Nucleus accumbens (tissue), 56 donors: ENCODE measurements at places on chromosomes 2 and 18.

GRCh38 chr2:190458352-190459107 lies 50.4 kb downstream of the MFSD6 start:
- DNase-seq = no peak

DNA sequence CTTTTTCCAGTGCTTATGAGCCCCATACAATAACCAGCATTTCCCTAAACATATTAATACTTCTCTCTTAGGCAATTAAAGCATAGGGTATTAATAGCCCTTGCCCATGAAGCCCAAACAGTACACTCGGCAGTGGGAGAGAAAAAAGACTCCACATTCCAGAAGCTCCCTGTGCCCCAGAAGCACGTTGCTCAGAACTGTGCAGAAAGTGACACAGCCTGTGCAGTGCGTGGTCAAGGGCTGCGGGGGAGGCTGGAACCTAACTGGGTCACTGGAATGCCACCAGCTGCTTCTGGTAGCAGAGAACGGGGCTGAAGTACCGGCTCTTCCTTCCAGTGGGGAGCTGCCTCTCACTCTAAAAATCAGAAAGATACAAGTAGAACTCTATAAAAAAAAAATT lies 32.7 kb downstream of the EIPR1 start:
- no peak for DNase-seq

GRCh38 chr2:79223539-79223938 lies 64.0 kb upstream of the REG3A start:
- DNase-seq = no peak

- DNase-seq = no peak
Measured at GRCh38 chr18:32237049-32237448, 47.2 kb downstream of the MEP1B start.

GRCh38 chr2:98543214-98543613 lies 65.1 kb downstream of the COA5 start:
- DNase-seq = no peak

GRCh38 chr18:4356929-4357328 lies 98.2 kb downstream of the DLGAP1 start:
- no peak for DNase-seq

GRCh38 chr2:196220671-196221070 lies 49.3 kb upstream of the STK17B start:
- DNase-seq = no peak

DNA sequence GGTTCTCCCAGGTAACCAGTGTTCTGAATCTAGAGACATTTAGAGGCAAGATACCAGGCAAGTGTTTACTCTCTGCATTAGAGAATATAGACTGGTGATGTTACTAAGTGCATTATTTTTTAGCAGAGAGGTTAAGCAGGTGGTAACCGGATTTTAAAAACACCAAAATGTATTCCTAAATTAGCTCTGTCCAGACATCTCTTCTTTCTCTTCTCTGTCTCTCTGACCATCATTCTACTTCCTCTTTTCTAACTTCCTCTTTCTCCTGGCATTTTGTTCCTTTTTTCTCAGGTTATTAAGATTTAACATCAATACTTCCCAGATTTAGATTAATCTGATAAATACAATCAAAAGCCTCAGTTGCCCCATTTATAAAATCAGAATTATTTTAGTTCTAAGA lies 31.7 kb upstream of the DYNC1I2 start:
- DNase-seq = no peak

GRCh38 chr2:112630268-112630667 lies 15.5 kb upstream of the SLC20A1 start:
- DNase-seq = no peak

DNA sequence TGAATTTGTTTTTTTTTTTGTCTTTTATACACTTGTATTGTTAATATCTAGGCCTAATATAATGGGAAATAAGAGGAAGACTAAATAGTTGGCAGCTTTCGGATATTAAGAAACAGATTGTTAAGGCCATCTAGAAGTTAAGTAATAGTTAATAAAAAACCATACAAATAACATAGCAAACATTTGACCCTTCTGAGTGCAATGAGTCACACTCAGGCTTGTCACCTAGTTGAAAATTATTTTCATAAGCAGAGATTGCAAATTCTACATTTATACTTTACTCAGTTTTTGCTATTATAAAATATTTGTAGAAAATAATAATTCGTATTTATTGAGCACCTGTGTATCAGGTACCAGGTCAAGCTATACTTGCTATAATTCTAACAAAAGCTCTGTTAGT lies 2.4 kb downstream of the NUP35 start:
- DNase-seq = no peak

GRCh38 chr2:7377916-7378569 lies 460.8 kb downstream of the RNF144A start:
- DNase-seq = no peak

DNA sequence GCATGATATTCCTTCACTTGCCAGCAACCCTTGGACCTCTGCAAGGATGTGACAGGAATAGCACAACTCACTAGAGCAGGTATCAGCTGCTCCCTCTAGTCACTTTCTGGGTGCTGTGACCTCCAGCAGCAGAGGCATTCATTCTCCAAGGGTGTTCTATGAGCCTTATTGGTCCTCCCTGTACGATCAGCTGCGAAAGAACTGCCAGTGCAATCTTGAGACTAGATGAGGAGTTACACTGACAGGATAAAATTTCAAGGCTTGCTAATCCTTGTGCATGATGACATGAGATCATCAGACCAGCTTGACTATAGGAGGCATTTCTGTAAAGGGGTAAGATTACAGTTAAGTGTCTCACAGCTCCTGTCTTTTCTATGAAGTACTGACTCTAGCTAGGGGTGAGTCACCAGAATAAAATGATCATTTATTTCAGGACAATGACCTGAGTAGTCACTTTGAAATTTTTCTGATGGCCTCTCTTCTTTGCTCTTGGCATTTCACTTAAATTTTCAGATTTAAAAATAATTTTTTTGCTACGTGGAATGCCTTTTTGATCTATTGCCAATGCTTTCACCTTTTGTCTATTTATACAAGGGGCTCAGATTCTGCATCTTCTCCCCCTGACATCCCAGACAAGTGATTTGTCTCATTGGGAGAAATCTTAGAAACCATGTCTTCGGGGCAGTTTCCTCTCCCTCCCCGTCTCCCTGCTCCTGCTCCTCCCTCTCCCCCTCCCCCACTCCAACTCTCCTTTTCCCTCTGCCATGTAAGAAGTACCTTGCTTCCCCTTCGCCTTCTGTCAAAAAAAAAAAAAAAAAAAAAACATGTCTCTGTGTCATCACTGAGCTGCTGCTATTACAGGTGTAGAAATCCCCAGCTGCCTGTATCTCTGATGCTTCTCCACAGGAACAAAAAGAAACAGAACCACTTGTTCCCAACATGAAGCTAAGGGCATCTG lies 49.2 kb upstream of the FRZB start:
- DNase-seq = no peak

DNA sequence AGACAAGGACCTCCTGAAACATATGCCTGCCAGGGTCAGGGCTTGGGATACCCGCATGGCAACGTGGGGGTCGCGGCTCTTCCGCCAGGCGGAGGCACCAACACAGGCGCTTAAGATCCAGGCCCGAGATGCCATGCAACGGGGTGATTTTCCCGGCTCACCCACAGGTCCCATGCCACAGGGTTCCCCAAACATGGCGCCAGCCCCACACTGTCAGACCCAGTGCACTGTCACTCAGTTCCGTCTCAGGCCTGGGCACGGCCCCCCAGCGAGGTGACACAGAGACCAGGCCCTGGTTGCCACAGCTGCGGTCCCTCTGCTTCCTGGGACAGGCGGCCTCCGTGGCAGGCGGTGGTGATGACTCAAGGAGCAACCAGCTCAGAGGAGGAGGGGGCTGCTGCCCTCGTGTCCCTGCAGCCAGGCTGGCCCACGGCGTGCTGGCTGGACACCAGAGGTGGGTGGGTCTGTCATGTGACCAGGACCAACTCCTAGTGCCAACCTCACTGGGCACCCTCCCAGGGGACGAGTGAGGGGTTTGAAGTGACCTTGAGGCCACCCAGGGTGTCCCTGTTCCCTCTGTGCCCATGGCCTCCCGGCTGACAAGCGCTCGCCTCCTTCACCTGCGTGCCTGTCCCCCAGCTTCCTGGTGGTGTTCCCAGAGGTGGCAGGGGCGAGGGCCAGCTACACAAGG lies 4.9 kb downstream of the PDCD1 start:
- no peak for DNase-seq

- DNase-seq = no peak
Measured at GRCh38 chr2:134936691-134937090, 18.1 kb downstream of the CCNT2 start.

GRCh38 chr2:46293466-46293865 lies 3.7 kb upstream of the EPAS1 start:
- no peak for DNase-seq

DNA sequence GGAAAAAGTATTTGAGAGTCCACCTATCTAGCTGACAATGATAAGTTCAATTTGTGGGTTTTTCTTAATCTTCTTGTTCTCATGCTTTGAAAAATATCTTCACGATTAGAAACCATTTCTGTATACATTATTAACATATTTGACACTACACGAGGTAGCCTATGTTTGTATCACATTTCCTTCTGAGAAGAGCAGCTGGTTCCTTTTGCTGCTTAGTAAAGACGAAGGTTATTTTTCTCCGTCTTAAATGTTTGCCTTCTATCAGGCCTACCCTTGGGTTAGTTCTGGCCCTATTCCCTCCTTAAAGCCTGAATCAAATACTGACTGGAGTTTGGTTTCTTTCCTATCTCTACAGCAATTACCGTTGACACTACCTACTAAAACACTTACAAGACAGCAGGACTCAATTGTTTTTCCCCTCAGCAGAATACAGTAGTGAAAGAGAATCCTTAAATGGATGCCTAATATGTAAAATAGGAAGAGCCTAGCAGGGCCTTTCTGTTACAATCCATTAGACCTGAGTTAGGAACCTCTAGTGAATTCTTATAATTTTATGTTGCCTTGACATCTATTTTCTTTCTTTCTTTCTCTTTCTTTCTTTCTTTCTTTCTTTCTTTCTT lies 790.4 kb downstream of the EPHA4 start:
- no peak for DNase-seq

DNA sequence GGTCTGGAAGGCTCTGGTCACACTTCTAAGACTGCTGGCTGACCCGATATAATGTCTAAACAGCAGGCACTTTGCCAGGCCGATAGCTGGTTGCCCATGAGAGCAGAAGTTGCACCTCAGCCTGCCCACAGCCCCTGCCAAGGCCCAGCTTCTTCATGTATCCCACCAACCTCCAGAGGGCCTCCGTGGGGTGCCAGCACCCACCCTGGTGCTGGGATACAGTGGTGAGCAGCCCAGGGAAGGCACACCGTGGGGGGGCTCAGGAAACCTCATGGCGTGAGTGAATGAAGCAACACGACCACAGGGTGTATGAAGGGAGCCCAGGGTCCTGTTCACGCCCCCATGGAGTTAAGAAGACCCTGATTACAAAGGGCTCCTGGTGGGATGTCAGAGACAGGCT lies 16.2 kb upstream of the GLI2 start:
- no peak for DNase-seq

DNA sequence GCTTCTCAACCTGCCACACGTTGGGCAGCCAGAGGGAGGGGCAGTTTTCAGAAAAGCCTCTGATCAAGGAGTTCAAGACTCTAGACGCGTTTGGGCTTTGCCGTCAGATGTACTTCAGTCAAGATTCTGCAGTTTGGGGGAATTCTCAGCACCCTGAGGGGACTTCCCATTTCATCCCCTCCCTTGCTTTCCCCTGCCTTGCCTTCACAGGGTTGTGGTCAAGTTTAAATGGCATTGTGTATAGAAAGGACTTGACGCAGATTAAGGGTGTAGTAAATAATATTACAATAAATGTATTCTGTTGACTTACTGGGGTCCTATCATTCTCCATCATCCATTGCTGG lies 198.3 kb upstream of the NABP1 start:
- no peak for DNase-seq

DNA sequence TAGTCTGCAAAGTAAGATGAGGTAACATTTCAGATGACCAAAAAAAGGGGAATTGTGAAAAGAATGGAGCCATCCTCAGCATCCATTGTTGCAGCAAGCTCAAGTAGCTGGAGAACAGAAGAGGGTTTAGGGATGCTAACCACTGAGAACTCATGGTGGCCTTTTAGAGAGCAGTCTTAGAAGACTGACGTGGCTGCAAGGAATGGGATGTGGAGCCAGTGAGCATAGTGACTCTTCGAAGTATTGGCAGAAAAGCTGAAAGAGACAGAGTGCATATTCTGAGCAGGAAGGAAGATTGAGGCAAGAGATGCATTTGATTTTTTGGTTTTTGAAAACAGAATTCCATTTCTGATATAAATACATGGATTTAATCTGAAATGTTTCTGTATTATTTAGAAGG lies 151.2 kb downstream of the UBE2E3 start:
- no peak for DNase-seq

- no peak for DNase-seq
Measured at GRCh38 chr18:61543518-61543917, 210.3 kb downstream of the CDH20 start.

DNA sequence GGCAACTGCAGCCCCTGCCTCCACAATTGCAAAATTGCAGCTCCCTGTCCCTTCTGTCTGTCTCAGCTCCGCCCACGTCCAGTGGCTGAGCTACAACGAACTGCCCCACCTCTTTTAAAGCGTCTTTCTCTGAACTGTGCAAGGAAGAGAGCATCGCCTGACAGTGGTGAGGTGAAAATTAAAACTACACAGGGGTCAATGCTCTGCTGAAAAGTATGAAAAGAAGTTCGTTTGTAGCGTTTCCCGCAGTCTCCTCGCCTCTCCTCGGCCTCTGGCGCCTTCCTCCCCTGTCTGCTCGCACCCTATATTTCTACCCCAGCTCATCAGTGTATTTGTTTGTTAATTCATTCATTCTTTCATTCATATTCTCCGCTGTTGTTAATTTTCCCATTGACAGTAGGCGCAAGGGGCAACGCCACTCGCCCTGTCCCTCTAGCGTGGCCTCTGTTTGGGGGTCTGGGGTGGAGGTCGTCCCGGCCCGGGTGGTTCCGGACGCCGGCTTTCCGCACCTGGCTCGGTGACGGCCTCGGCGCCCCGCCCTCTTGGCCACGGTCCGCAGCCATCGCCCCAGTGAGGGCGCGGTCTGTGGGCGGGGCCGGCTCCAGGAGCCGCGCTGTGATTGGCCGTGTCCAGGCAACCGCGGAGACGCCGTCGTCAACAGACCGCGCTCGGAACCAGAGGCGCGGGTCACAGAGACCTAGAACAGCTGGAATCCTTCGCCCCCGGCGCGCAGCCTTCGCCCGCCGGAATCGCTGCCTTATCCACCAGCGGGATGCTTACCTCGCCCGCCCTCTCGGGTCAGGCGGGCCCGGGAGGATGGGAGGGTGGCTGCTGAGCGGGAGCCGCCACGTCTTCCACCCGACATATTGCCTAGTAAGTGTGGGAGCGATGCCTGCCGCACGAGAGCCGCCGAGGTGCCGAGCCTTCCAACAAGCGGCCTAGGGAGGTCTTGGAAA lies at the start of gene VWA3B:
TSS of gene VWA3B (plus strand) at position 677 of the 956 bp plus-strand sequence. CDS start 5,926 bp downstream, outside the sequence.
- peak; percentile 47 for DNase-seq

GRCh38 chr18:51195086-51195450 lies 2.4 kb downstream of the MEX3C start:
- no peak for DNase-seq
